ENCODE measurements at places on chromosomes 4 and X.
A peak's percentile ranks its signal among the peaks of the same experiment; 100 is the strongest.

DNA sequence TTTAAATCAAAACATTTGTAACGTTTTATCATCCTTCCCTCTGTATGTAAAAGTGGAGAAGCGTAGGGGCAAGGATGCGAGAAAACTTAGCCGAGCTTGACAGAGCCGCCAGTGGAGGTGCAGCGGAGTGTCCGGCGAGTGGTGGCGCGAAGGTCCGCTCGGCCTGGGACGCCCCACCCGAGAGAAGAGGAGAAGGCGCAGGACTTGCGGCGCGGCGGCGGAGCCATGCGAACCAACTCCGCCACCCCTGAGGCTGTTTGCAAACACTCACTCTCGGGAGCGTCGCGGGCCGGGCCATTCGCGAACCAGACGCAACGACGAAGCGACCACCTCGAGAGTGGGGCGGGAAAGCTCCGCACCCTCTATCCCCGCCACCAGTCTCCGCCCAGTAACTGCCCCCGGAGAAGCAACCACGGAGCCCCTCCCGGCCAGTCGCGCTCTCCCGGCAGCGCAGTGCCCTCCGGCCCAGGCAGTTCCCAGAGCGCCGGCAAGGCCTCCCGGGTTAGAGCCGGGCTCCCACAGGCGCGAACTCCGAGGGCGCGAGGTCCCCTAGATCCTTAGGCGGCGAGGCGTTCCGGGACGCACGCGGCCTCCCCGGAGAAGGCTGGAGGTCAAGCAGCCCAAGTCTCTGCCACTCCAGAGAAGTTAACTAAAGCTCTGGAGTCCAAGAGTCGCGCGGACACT is 2.3 kb upstream of the MAB21L2 start:
- DNase-seq = no peak

DNA sequence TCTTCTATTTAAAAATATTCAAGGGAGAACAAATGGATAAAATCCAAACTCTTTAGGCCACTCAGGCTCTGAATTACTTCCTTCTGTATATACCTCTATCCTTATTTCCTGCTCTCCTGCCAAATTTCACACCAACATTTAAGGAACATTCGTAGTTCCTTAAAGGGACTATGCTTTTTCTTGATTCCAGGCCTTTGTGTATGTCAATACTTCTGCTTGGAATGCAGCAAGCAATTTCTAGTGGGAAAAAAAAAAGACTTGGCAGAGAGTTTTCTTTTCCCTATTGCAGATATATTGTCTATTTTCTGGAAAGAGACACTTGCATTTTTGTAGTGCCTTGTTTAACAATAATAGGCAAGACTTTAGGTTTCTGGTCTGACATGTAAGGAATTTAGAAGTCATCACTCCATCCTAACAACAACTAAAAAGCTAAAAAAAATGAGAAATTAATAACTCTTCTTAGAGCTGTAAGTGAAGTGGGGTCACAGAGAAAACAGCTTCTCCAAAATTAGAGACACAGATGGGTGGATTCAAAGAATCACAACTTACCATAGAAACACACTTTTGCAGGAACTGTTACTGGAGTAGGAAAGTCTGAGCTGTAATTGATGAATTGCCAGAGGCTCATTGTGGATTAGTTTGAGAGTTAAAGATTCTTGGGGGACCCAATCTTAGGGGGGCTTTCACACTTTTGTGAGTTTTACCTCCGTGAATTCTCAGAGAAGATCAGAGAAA is 2.1 kb upstream of the ADH5 start:
- no peak for DNase-seq

DNA sequence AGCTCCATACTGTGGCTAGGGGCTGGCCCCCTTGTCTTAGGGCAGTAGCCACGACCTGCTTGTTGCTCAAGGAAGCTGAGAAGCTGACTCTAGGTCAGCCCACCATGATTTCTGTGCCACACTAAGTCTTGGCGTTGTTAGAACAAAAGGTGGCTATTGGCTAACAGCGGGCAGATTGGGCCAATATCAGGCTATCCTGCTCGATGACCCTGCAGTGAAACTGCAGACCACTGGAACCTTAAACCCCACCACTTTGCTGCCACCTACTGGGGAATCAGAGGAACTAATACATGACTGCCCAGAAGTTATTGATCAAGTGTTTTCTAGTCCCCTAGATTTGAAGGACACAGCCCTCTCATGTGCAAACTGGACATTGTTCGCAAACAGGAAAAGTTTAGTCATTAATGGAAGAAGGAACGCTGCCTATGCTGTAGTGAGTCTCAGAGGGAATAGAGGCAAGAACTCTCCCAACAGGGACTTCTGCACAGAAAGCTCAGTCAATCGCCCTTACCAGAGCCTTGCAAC is 17.0 kb upstream of the PAPSS1 start:
- DNase-seq = peak; percentile 61

GRCh38 chrX:3286196-3286945 is 60.1 kb downstream of the MXRA5 start:
- DNase-seq = no peak

DNA sequence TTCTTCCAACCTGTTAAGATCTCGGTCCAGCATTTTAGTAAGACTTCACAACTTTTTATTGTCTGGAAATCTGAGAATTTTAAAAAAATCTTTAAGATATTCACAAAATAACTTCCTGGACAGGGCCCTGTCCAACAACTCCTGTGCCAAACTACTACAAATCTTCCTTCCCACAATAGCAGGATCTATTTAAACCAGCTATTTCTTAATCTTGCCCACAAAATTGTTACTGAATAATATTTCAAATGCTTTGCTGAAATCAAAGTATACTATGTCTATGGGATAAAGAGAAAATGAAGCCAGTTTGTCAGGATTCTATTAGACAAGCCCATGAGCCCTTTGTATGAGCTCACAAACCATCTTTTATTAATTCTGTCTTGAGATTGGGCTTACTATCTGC is 104.1 kb upstream of the DDIT4L start:
- no peak for DNase-seq

- no peak for DNase-seq
Observed at GRCh38 chr4:183852910-183853547, 52.1 kb upstream of the STOX2 start.

GRCh38 chrX:135170468-135170867 is 730 bp downstream of the CT55 start:
- DNase-seq = no peak

DNA sequence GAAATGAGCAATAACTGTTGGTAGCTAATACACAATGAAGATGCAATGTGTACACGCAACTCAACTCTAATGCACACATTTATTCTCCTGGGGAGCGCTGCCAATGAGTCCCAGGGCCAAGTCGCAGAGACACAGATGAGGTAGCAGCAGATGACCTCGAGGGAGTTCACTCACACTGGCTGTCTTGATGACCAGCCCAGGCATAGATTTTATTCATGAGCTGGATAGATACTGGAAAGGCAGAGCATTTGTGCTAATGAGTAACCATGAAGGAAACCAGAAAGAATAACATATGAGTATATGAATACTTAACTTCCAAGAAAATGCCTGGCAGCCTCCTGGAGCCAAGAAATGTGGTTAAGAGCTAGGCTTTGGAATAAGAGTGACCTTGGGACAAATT is 42.3 kb downstream of the RASL11B start:
- DNase-seq = no peak

DNA sequence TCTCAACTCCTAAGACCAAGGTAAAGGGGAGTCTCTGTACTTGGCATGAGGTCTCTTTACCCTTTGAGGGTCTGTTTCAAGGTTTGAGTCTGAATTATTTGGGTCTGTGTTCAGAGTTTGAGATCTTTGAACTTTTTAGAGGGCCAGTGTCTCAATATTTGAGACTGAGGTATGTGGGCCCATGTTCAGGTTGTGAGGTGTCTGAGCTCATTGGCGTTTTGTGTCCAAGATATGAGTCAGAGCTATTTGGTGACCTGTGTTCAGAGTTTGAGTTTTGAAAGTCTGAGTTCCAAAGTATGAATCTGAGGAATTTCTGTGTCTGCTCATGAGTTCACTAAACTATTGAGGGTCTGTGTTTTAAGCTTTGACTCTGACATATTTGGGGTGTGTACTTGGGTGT is 36.7 kb upstream of the PAGE4 start:
- DNase-seq = no peak

- DNase-seq = no peak
Observed at GRCh38 chr4:148044089-148044911, 312.4 kb downstream of the ARHGAP10 start.

DNA sequence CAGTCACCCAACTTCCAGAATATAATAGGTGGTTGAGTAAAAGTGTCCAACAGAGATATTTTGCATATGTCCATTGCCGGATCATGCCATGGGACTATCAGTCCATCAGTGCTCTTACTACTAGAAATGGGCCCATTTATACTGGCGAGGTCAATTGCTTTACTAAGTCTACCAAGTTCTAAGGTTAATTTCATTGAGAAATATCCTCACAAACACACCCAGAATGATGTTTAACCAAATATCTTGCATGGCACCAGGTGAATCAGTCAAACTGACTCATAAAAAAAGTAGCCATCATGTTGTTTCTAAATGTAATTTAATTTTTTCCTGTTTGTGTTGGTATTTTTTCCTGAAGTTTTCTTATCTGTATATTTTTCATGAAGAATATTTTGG is 1217.0 kb downstream of the RAPGEF2 start:
- no peak for DNase-seq

GRCh38 chrX:118577041-118577440 is 81.4 kb downstream of the DOCK11 start:
- no peak for DNase-seq

GRCh38 chr4:147025042-147025441 is 79.4 kb upstream of the TTC29 start:
- DNase-seq = no peak

- no peak for DNase-seq
Observed at GRCh38 chr4:15556511-15557092, 86.9 kb downstream of the CC2D2A start.

- peak; percentile 64 for DNase-seq
Observed at GRCh38 chr4:122827258-122827878, 737 bp downstream of the FGF2 start.

DNA sequence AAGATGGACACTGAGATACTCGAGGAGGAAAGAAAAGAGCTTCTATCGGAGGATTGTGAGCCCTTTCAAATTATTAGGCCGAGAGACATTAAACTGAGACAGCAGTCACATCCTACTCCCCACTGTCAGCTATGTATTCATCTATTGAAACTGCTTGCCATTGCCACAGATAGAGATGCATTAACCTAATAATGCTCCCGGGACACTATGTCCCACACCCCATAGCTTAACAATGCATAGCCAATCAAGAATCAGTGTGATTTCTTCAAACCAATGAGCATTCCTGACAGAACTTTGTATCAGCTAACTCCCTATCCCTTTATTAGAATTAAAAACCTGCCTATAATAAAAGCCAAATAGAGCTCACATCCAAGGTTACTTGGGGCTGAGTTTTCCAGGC is 118.1 kb upstream of the NEIL3 start:
- DNase-seq = no peak

DNA sequence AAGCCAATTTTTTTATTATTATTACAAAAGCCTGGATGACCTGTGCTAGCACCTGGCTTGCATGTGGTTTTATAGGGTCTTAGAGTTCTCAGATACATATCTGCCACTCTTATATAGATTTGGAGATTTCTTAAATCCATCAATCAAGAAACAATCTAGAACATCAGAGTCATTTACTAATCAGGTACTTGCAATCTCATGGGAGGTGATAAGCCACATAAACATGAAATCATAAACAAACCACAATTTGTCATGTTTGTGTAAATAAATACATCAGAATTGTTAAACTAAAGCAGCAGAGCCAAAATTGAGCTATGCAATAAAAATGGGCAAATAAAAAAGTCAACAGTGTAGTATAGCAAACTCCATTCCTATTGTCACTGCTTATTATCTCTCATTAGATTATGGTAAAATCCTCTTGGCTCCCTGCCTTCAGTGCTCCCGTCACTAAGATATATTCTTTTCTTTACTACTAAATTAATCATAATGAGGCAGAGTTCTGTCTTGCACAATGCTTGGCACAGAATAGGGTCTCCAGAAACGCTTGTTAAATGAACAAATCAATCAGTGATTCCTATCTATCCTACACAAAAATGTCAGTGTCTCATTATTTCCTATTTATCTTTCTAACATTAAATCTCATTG is 108.7 kb upstream of the TTC29 start:
- no peak for DNase-seq

DNA sequence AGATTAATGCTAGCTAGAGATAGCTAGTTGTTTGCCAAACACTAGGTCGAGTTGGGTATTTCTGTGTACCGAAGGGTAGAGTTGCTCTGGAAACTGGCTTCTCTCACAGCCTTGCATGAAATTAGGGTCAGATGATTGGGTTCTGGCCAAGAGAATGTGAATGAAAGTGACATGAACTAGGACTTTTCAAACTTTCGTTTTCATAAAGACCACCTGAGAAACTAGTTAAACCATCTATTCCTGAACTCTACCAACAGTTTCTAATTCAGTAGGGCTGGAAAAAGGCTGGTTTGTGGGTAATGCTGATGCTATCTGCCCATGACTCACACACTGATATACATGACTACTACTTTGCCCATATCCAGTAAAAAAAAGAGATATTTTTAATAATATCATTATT is 157.6 kb downstream of the GASK1B start:
- DNase-seq = no peak

DNA sequence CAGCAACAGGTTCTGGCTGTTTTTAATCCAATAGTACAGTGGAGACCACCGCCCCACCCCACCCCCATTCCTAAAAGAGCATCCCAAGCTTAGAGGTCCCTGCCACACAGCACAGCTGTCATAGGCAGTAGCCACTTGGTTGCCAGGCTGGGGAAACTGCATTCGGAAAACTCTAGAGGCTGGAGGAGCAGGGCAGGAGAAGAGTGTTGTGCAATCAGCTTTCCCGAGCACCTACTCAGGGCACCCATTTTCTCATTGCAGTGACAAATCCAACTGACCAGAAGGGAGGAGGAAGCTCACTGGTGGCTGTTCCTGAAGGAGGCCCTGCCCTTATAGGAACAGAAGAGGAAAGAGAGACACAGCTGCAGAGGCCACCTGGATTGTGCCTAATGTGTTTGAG is 1.1 kb downstream of the CXCL1 start:
- DNase-seq = no peak

DNA sequence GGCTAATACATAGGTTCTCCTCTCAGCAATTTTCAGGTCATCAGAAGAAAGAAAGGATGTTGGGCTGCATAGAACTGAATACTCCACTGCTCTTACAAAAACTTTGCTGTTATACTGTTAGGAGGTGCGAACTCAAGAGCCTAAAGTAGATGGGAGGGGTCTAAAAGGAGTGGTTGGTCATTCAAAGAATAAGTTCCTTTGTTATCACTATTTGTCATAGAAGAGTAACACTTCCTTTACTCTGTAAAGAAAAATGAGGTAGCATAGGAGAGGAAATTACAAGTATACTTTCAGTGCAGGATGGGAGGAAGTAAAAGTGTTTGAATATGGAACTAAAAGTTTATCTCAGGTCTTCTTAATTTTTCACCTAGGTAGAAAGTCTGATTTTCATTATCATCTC is 61.5 kb downstream of the CCNI start:
- DNase-seq = no peak

GRCh38 chr4:38982361-38983095 is 49.7 kb downstream of the TMEM156 start:
- no peak for DNase-seq

DNA sequence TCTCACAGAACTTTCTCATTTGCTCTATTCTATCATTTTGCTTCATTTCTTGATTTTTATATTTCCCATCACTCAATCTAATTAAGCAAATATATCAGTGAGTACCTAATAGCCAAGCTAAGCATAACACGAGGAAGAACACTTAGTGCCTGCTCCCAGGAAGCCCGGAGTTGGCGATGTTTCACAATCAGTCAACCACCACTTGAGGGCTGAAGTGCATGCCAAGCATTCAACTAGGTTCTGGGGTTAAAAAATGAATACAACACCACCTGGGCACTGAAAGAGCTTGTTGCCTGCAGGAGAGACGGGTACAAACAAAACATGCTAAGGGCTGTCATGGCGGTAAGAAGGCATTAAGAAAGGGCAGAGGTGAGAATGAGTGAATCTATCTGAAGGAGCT is 47.5 kb downstream of the UCHL1 start:
- DNase-seq = no peak

Data from HAP-1 (cell line).